H1 (cell line): ENCODE measurements at places on chromosomes 6 and 20. TPM values are rescaled to one million over a fixed set of nuclear protein-coding genes. Genes with fewer than 3 reads are reported as not detected.

The TOP1 gene
- 108 and 114 TPM in 2 replicates for total RNA-seq

The FAM209B gene
- total RNA-seq, result 0.82 TPM in 1 of 2 replicates, not detected in the other

The CCN2 gene
- total RNA-seq, result 105 and 107 TPM in 2 replicates

The BPIFB1 gene
- not detected in 2 replicates for total RNA-seq

The FGD2 gene
- total RNA-seq, result 0.19 and 0.32 TPM in 2 replicates

The ZC3H12D gene
- 0.07 and 0.08 TPM in 2 replicates for total RNA-seq

The SULF2 gene
- 27.1 and 28.2 TPM in 2 replicates for total RNA-seq

DNA sequence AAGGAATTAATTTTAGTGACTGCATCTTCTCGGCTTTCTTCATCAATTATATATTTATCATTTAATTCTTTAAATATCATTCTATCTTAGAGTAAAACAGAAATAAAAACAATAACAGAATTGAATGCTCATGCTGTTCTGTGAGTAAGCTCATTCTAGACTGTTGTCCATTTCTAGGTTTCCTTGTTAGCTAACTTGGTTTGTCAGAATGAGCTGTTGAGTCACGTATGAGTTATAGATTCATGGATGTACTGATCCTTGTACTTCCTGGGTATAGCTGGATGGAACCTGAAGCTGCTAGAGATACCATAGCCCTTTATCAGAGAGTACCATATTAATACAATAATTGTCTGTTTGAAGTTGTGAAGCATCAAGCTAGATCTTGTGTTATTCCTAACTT is 515.3 kb downstream of the TENT5A start:
- no peak for DNase-seq

GRCh38 chr20:61933951-61934715 is 131.5 kb downstream of the TAF4 start:
- peak; percentile 17 for DNase-seq

- DNase-seq, result no peak
Measured at GRCh38 chr6:129575378-129576118, 134.4 kb downstream of the ARHGAP18 start.

- no peak for DNase-seq
Measured at GRCh38 chr6:152338335-152339125, 298.6 kb downstream of the SYNE1 start.

DNA sequence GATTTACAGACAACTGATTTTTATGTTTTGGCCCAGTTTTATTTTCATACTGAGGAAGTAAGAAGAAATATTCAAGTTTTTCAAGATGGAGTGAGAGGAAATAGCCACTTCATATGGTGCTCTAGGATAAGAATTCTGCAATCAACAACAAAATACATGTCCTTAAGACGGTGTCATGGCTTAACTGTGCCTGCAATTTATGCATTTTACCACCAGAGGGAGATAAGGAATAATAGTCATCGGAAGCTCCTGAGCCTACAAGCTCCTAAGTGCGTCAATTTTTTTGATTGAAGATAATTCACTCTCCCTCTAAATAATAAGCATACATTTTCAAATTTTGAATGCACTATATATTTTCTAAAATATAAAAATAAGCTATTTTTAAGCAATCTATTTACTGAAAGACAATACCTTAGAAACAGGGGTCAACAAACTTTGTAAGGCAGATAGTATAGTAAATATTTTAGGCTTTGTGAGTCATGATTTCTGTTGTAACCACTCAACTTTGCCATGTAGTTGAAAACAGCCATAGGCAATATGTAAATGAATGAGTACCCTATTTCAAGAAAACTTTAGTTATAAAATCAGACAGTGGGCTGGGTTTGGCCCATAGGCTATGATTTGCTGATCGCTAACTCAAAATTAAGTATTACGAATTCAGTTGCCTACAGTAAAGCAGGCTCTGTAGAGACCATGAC is 230.9 kb upstream of the DTNBP1 start:
- DNase-seq, result no peak

- no peak for DNase-seq
Measured at GRCh38 chr6:136007345-136007744, 155.8 kb downstream of the PDE7B start.

DNA sequence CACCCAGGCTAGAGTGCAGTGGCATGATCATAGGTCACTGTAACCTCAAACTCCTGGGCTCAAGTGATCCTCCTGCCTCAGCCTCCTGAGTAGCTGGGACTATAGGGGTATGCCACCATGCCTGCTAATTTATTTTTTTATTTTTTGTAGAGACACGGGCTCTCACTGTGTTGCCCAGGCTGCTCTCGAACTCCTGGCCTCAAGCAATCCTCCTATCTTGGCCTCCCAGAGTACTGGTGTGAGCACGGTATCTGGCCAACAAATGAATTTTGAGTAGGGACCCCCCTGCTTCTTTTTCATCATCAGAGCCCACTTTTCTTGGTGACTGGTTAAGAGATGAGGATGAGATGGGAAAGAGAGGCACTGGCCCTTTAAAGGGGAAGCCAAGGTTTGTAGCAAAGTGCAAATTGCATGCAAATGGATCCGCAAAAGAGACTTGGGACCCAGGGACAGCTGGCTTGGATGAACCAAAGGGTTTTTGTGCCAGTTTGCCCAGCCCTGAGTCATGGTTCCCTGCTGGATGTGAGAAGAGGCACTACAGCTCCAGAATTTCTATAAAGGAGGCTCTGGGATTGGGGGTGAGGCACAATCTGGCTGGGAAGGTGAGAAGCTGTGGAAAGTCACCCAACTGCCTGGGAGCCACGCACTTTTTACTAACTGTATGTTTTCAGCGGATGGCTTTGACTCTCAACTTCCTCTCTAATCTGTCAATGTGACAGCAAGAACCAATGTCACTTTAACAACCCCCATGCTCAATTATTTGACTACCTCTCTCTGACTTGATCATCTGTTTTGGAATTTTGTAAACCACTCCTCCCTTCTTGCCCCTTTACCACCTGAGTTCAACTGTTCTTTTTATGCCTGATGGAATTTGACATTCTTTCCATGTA is 58.7 kb upstream of the RNF24 start:
- DNase-seq, result no peak

- no peak for DNase-seq
Measured at GRCh38 chr20:46010491-46011391, 2.0 kb downstream of the MMP9 start.

DNA sequence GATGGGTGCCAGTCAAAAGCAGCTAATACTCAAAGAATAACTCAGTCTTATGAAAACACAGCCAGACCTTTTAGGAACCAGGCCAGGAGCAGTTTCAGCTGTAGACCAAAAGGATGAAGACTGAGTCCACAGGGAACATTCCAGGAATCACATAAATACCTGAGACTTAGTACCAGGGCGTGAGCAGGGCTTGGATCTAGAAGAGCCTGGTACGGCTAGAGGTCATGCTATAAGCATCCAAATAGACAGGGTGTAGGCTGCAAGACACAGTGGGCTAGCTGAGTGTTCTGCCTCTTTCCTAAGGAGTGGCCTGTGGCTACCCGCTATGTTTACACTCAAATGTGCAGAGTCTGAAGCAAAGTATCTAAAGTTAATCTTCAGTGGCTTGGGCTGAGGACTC is 29.5 kb upstream of the LRRC1 start:
- DNase-seq, result no peak

DNA sequence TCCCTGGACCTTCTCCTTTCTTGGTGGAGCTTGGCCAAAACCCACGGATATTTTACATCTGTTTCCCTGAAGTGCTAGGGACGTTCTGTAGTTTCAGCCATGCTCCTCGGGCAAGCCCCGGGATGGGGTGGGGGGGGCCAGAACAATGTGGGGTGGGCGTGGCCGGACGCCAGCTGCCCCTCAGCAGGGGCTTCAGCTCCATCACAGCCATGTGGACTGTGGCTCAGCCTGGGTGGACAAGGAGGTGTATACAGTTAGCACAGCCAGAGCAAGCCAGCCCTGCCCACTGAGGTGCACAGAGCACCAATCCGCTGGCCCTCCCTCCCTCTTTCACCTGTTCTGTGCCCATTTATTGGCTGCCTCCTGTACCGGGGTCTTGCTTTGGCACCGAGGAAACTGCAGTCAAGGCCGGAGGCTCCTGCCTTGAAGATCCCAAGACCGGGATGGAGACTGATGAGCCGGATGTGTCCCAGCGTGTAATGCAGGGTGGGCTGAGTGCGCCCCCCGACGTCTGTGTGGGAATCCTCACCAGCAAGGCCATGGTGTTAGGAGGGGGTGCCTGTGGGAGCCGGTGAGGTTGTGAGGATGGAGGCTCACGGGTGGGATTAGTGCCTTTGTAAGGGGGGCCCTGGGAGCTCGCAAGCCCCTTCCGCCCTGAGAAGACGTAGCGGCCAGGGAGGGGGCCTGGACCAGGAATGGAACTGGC is 28.0 kb downstream of the FRMD1 start:
- no peak for DNase-seq

DNA sequence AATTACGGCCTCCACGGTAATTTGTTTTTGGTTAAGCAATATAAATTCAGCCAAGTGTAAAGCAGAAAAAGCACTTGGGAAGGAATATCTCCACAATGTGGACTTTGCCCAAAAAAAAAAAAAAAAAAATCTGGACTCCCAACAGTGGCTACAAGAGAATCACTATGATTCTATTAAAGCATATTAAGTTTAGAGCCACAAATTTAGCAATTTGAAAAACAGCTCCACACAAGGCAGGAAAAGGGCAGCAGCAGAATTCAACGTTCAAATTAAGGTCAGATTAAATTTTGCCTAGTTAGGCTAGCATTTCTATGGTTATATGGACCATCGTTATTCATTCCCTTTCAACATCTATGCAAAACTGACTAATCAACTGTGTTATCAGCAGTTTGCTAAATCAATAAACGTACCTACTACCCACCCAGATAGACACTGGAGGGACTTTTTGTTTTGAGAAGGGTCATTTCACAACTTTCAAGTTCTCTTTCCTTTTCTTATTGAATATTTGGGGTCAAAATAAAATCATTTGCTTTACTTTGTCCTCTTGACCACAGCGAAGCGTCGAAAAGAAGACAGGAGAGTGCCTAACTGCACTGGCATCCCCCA is 1.0 kb downstream of the MCM9 start:
- no peak for DNase-seq

DNA sequence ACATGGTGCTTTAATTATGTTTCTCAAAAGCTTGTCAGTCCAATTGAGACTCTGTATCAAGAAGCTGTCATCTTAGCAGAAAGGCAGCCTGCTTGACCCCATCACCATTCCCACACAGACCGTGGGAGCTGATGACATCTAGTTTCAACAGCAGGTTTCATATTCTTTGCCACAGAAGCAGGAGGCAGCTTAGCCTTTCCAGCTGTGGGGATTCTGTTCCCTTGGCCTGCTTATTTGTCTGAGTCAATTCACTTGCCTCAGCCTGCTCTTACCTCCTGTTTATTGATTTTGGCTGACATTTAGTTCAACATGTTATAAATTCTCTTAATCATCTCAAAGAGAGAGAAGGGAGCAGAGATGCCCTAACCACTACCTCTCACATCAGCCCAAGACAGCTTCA is 527.7 kb downstream of the ADGRB3 start:
- no peak for DNase-seq

GRCh38 chr20:15158533-15158932 is 821.1 kb upstream of the FLRT3 start:
- no peak for DNase-seq
